ENCODE measurements at places on chromosomes 4 and X. TPM values are rescaled to one million over a fixed set of nuclear protein-coding genes. Genes with fewer than 3 reads are reported as not detected.

DNA sequence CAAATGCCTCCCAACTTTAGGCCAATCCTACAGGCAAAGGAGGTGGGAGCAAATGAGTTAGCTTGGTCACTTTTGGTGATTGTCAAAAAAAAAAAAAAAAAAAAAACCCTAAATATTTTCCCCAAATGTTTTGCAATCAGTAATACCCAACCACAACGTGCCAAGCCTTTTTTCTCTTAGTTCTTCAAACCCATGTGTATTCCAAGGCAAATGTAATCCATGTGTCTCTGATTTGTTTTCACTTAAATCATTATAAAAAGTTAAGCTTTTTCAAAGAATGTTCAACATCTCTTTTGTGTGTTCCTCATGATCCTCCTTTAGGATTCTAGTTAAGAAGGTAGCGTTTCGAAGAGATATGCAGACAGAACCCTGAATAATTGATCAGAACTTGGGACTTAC, 328.4 kb downstream of the PAPSS1 start:
- no peaks in the 10 kb centered on the region for H3K27me3 ChIP-seq
- no peaks in the 10 kb centered on the region for H3K4me1 ChIP-seq
- no peak overlapping the region for H3K27ac ChIP-seq

GRCh38 chr4:7750523-7750922, 189.1 kb downstream of the AFAP1 start:
- no peak for DNase-seq
- H3K27ac ChIP-seq = no peak overlapping the region
- H3K4me1 ChIP-seq = peaks cover 18% of the 10 kb centered on the region
- H3K36me3 ChIP-seq = no peaks in the 10 kb centered on the region
- no peaks in the 10 kb centered on the region for H3K27me3 ChIP-seq

GRCh38 chr4:101851672-101852071, 61.1 kb downstream of the BANK1 start:
- H3K27me3 ChIP-seq = no peaks in the 10 kb centered on the region
- H3K27ac ChIP-seq = no peak overlapping the region
- H3K4me3 ChIP-seq = no peak overlapping the region
- no peaks in the 10 kb centered on the region for H3K36me3 ChIP-seq

- peak overlapping the region; percentile 3 for H3K4me3 ChIP-seq
- peak; percentile 75 for DNase-seq
- H3K27ac ChIP-seq = peak overlapping the region; percentile 71
- H3K4me1 ChIP-seq = peaks cover 8% of the 10 kb centered on the region
Measured at GRCh38 chrX:29662759-29663503, 552.4 kb upstream of the MAGEB2 start.

- peak; percentile 11 for DNase-seq
- H3K4me3 ChIP-seq = no peak overlapping the region
- no peaks in the 10 kb centered on the region for H3K27me3 ChIP-seq
- no peaks in the 10 kb centered on the region for H3K36me3 ChIP-seq
Measured at GRCh38 chrX:85808217-85808616, 239.1 kb downstream of the CHM start.

GRCh38 chr4:87044511-87045233, 109.9 kb downstream of the AFF1 start:
- peak; percentile 55 for DNase-seq
- peak overlapping the region; percentile 26 for H3K4me3 ChIP-seq
- H3K4me1 ChIP-seq = peaks cover 30% of the 10 kb centered on the region
- no peaks in the 10 kb centered on the region for H3K27me3 ChIP-seq
- peak overlapping the region; percentile 60 for H3K27ac ChIP-seq

DNA sequence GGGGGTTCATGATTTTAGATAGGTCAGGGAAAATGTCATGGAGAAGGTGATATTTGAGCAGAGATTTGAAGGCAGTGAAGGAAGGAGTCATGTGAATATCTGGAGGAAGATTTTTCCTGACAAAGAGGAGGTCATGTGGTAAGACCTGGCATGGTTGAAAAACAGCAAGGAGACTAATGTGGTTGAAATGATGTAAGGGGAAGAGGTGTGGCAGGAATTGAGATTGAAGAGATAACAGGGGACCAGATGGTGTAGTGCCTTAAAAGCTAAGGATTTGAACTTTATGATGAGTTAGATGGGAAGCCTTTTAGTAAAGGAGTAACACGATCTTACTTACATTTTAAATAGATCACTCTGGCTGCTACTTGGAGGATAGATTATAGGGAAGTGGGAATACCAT, 210.9 kb downstream of the RTL9 start:
- DNase-seq = no peak
- no peak overlapping the region for H3K27ac ChIP-seq
- H3K4me3 ChIP-seq = no peak overlapping the region
- no peaks in the 10 kb centered on the region for H3K4me1 ChIP-seq

DNA sequence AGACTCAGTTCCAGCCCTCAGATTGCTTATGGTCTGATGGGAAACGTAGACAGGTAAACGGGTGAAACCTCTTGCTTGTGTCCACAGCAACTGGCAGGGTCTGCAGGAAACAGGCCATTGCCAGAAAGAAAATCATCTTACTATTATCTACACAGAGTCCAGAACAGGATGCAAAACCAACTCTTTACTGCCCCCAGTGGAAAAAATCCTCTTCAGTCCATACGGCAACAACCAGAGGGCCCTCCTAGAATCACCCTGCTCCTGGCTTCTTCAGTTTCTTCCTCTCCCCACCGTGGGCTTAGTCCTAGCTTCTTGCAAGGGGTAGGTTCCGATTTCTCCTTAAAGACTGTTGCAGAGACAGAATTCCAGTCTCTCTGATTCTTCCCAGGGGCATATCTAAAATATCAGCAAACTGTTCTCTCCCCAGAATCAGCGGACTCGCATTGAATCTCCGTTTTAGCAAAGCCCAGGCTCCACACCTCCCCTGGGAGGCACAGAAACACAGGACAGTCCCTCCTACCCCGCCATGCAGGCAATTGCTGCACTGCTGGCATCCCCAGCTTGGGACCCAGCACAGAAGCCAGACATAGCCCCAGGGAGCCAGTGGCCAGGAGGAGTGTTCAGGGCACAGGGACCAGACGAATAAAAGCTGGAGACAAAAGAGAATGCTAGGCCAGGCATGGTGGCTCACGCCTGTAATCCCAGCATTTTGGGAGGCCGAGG, 41.0 kb upstream of the SH3RF1 start:
- no peak overlapping the region for H3K27ac ChIP-seq
- no peaks in the 10 kb centered on the region for H3K36me3 ChIP-seq
- H3K4me3 ChIP-seq = no peak overlapping the region
- H3K4me1 ChIP-seq = peaks cover 23% of the 10 kb centered on the region
- no peaks in the 10 kb centered on the region for H3K27me3 ChIP-seq

- H3K36me3 ChIP-seq = no peaks in the 10 kb centered on the region
- no peak for DNase-seq
- no peak overlapping the region for H3K27ac ChIP-seq
- no peaks in the 10 kb centered on the region for H3K4me1 ChIP-seq
- H3K27me3 ChIP-seq = no peaks in the 10 kb centered on the region
- H3K4me3 ChIP-seq = no peak overlapping the region
Measured at GRCh38 chr4:146367347-146367746, 153.0 kb downstream of the REELD1 start.

DNA sequence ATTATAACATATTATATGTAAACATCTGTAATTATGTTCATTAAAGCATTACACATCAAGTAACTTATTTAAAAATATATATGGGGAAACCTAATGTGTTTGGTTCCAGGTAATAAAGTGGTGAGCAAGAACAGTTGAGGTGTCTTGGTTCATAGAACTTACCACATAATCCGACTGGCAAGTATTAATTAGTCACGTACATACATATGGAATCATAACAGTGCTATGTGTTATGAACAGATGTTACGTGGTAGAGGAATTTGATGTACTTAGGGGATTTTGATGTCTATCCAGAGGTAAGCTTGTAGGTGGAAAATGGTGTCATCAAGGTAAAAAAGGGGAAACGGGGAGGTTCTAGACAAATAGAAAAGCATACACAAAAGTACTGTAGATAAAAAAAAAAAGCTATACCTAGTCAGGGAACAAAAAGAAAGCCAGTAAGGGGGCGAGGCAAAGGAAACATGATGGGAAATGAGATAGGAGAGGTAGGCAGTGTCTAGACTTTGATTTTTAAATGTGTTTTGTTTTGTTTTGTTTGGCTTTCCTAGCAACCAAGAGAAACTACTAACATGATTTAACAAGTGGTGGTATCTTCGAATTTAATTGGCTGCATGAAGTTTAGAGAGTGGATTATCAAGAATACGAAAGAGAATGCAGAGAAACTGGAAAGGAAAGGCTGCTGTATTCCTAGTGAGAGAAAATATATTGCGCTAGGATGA, 12.6 kb downstream of the DMD start:
- no peaks in the 10 kb centered on the region for H3K4me1 ChIP-seq
- no peaks in the 10 kb centered on the region for H3K27me3 ChIP-seq
- H3K36me3 ChIP-seq = no peaks in the 10 kb centered on the region

- H3K4me1 ChIP-seq = no peaks in the 10 kb centered on the region
- H3K27ac ChIP-seq = no peak overlapping the region
- H3K27me3 ChIP-seq = peaks cover 4% of the 10 kb centered on the region
- H3K36me3 ChIP-seq = no peaks in the 10 kb centered on the region
Measured at GRCh38 chrX:105483011-105483410, 262.5 kb upstream of the TEX13A start.

Gene KLHL4
- total RNA-seq = 1.2 TPM

Gene CLGN
- total RNA-seq = 0.72 TPM

Gene GLRA2
- total RNA-seq = not detected

Gene NHS
- 16.8 TPM for total RNA-seq

All from osteoblast (primary cell).